ENCODE measurements at places on chromosomes 11 and 22.

- no peak for DNase-seq
Measured at GRCh38 chr22:36027935-36028645, 534 bp downstream of the RBFOX2 start.

DNA sequence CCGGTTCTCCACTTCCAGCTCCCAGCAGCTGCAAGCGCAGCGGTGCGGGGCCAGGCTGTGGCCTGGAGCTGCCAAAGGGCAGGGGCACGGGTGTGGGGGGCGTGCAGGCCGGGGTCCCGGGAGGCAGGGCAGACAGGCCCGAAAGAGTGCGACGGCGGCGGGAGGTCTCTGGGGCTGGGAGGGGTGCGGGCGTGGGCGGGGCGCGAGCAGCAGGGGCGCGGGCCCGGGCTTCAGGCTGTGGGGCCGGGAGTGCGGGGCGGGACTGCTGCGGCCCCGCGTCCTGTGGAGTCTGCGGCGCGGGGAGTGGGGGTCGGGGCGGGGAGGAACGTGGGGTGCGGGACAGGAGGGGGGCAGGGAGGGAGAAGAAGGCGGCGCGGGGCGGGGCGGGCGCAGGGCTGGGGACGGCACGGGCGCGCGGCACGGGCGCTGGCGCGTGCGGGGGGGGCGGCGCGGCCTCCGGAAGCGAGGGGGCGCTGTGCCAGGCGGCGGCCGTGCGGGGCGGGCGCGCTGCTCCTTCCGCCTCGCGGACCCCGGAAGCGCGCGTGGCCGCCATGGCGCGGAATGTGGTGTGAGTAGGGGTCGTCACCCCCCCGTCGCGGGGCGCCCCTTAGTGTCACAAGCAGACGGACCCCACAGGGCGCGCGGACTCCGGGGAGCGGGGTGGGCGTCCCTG lies at the start of gene MRPL23:
Gene MRPL23 (plus strand): TSS at position 521 of the 673 bp plus-strand sequence. CDS start 31 bp downstream, at position 552.
- DNase-seq, result no peak

- no peak for DNase-seq
Measured at GRCh38 chr22:30296324-30296723, 7.0 kb upstream of the CASTOR1 start.

- no peak for DNase-seq
Measured at GRCh38 chr11:86196085-86196696, 48.4 kb upstream of the EED start.

GRCh38 chr11:130999992-131000770 lies 83.9 kb upstream of the SNX19 start:
- no peak for DNase-seq

GRCh38 chr11:96075532-96075959 lies 151.6 kb upstream of the MTMR2 start:
- DNase-seq, result no peak

DNA sequence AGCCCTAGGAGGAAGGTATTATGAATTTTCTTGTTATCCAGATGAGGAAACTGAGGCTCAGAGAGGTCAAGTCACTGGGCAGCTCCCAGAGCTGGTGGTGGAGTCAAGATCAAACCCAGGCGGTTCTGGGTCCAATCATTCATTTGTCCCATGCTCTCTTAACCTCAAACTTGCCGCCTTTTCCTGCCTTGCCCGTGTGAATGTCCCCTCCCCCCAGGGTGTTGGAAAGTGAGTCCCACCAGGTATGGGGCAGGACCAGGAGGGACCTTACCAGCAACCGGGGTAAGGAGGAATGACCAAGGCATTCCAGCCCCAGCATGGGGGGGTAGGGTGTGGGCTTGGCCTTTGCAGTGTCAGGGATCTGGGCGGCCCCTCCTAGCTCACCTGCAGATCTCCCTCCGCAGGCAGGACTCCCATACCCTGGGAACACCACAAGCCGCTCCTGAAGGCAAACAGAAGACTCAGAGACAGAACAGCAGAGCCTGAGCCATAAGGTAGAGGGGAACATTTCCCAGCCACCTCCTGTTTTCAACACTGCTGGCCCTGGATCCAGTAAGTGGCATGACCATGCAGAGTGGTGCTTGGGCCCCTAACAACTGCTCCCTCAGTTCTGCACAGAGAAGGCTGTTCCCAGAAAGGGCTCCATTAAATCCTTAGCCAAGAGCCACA lies 41.2 kb upstream of the SYT7 start:
- no peak for DNase-seq

All from SK-N-DZ (cell line).